ENCODE measurements at places on chromosomes 3 and 15.

GRCh38 chr3:28989646-28990089 lies 291.2 kb upstream of the RBMS3 start:
- no peak for DNase-seq

GRCh38 chr15:78063217-78063616 lies 14.3 kb downstream of the TBC1D2B start:
- DNase-seq = no peak

- DNase-seq = no peak
Observed at GRCh38 chr3:155805204-155805801, 775 bp downstream of the C3orf33 start.

- DNase-seq = no peak
Observed at GRCh38 chr3:9301798-9302197, 52.4 kb upstream of the SRGAP3 start.

DNA sequence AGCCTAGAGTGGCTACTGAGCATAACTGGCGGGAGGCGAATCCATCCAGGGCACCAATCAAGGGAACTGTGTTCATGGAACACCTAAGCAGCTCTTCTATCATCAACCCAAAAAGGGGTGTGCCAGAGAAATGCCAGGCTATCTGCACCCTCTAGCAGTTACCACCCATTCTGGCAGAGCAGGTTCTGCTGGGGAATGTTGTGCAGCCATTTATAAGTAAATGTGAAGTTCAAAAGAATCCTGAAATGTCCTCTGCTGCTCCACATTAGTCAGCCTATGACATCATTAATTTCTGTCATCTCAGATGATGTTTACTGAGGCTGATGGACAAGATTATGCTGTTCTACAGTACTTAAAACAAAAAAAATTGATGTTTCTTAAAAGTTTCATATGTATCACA lies 7.7 kb downstream of the SKIC8 start:
- no peak for DNase-seq

- peak; percentile 23 for DNase-seq
Observed at GRCh38 chr15:62391641-62392262, 226.7 kb upstream of the C2CD4B start.

DNA sequence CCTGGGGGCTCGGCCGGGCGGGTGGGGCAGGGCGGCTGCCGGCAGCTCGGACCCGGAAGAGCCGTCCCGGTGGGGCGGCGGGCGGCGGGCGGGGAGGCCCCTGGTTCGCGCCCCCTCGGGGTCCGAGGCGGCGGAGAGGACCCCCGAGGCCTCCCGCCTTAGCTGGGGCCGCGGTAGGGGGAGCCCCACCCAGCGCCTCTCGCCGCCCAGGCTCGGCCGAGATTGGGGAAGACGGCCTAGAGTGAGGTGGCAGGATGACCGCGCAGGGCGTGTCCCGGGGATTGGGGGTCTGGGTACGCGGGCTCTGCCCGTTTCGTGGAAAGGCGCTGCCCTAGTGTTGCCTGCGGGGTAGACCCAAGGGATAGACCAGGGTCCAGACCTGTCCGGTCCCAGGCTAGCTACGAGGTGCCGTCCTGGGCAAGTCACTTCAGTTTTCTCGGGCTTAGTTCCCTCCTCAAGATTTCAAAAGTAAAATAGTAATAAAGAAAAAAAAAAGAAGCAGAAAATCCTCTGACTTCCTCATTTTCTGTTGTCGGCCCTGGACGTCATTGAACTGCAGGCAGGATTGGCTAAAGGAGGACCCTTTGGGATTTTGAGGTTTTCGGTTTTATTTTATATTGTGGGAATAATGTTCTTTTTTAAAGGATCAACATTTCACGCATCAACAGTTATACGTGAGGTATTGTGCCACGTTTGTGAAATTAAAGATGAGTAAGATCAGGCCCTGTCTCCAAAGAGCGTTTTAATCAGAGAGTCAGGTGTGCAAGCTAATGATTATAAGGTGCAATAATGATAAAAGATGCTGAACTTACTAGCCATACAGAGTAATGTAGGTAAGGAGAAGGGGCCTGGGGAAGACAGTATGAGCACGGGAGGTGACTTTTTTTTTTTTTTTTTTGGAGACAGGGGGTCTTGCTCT lies 679 bp downstream of the IQGAP1 start:
- DNase-seq = peak; percentile 49

DNA sequence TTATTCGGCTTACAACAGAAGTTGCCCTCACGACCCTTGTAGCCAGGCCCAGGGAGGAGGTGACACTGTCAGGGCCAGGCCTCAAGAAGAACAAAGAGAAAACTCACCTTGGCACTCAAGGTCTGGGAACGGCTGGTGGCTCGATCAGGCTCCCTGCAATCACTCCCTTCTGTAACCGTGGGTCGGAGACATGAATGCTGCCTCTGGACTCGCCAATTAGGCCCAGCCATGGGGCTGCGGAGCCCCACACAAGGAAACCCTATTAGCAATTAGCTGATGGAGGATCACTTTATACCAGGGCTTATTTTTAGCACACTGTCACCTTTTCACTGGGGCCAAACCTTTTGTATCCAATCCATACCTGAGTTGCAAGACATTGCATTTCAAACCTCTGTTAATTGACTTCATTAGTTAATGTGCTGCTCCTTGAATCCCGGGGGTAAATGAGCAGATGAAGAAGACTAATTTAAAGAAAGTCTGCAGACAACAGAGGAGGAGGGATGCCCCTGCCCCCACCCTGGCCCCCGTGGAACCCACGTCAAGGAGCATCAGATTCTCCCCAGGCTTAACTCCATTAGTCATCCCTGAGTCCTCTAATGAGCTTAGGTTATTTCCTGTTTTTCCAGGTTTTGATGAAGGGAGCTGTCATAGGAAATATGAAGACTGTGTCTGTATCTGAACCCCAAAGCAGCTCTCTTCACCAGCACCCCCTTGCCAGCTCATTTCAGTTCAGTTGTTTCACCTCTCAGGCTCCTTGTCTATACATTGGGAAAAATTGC lies 255.3 kb downstream of the RORA start:
- no peak for DNase-seq

- DNase-seq = no peak
Observed at GRCh38 chr3:108389372-108389771, 93.0 kb downstream of the HHLA2 start.

GRCh38 chr3:17755836-17756235 lies 13.4 kb upstream of the TBC1D5 start:
- DNase-seq = no peak

DNA sequence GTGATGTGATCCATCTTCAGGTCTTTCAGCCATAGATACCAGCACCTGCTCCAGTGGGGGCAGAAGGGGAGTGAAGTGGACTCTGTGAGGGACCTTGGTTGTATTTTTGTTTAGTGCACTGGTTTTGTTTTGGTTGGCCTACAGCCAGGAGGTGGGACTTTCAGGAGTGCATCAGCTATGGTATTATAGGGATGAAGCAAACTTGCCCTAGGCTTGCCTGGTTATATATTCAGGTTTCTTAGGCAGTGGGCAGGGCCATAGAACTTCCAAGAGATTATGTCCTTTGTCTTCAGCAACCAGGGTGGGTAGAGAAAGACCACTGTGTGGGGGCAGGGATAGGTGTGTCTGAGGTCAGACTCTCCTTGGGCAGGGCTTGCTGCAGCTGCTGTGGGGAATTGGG lies 337.3 kb upstream of the SGO1 start:
- DNase-seq = no peak

GRCh38 chr3:71299160-71299559 lies 284.4 kb downstream of the FOXP1 start:
- no peak for DNase-seq

DNA sequence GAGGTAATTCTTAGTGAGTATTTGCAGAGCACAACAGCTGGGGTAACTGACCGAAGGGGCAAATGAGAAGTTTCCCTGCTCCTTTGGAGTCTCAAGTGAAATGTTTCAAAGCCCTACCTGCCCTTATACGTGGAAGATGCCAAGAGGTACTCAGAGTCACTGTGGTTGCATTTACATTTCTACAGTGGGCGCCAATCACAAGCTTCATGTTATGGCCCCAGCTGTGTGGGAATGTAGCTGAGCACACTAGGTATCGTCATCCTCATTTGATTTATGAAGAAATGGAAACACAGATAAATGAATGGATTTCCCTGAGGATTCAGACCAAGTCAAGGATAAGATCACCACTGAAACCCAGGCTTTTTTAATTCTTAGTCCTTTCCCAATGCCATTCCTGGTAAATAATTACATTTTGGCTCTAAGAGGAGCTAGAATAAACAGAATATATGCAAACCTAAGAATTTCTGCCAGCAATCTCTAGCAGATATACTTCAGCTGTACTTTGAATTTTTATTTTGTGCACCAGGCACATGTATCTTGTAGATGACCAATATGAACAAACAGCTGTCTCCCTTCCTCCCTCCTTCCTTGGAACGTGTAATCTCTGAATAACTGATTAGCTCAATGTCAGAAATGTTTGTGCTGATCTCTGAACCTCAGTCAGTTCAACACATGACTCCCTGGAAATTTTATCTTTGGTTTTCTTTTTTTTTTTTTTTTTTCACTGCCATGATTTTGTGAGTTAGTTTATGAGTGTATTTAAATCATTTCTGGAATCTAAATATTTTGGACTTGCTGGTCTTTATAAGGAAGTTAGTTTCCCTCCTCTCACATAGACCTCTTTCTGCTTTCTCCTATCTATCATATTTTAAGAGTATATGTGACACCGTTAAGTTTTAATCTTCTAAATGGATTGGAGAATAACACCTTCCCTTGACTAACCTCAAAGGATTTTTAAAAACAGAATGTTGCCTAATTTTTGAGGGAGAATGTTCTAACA lies 69.2 kb downstream of the MAP2K5 start:
- DNase-seq = no peak

- no peak for DNase-seq
Observed at GRCh38 chr3:10468613-10469354, 36.6 kb downstream of the ATP2B2 start.

DNA sequence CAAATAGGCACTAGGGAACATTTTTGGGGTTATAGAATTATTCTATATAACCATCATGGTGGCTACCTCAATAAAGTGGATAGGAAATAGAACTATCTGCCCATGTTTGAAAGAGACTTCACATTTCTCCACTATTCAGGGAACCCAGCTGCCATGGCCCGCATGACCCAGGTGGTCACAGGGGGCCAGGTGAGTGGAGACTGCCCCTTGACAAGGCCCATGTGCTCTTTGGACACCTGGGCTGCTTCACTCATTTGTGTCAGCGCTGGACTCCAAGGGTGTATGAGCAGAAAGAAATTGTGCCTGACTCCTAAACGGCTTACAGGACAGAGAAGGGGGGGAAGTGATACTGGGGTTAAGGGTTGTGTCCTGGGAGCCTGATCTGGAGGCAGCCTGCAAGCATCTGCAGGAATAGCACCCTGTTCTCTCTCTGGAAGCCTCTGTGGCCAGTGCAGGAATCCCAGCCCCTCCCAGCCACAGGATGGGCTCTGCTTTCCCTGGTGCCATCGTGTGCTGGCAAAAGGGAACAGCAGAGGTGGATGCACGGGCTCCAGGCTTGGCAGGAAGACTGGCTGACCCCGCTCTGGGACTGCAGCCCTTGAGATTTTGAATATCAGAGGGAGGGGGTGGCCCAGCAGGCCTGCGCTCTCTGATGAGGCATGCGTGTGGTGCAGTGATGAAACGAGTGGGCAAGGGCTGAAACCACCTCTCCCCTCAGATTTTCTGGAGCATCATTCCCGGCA lies 9.1 kb upstream of the C3orf22 start:
- DNase-seq = peak; percentile 45

- no peak for DNase-seq
Observed at GRCh38 chr3:105323274-105323599, 43.5 kb upstream of the ALCAM start.

- no peak for DNase-seq
Observed at GRCh38 chr15:99165956-99166689, 61.2 kb downstream of the SYNM start.

DNA sequence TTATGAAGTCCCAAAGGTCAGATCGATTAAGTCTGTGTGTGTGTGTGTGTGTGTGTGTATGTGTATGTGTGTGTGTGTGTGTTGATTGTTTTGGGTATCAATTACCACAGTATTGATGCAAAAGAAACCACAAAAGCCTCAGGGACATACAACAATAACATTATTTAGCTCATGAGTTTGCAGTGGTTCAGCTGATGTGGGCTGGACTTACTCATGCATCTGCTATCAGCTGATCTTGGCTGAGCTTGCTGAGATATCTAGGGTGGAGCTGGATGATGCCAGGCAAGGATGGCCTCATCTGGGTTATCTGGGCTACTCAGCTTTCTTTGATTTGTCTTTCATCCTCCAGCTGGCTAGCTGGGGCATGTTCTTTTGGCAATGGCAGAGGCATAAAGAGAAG lies 82.4 kb upstream of the PRR23C start:
- DNase-seq = peak; percentile 72

DNA sequence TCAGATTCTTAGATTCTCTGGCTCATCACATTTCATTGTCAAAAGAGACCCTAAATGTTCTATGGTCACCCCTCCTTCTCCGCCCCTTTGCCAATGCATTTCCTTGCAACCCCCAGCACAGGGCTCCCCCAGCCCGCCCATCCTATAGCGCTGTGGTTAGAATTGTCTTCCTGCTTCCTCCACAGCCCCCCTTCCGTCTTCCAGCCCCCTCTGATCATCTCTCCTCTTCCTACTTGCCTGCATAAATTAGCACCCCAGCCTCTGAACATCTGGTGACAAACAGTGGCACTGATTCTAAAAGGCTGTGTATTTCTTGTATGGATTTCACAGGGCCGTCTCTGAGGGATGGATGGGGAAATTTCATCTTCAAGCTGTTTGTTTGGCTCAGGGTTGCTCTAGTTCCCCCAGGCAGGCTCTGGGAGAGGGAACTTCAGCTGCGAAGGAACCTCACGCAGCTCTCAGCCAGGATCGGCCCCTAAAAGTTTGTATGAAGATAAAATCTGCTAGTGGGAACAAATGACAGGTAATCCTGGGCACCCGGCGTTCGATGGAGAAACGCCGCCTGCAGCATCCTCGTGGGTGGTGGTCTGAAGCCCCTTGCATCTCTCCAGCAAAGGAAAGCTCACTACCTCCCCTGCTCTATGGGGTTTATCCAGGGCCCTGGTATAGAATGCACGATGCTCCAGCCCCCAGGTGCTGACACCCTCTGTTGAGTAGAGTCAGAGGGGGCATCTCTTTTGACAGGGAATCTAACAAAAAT lies 83.0 kb downstream of the WNT7A start:
- DNase-seq = no peak

GRCh38 chr15:93881310-93881709 lies 350.1 kb upstream of the MCTP2 start:
- DNase-seq = no peak

- DNase-seq = no peak
Observed at GRCh38 chr15:41843571-41843970, 4.9 kb downstream of the PLA2G4B start.

DNA sequence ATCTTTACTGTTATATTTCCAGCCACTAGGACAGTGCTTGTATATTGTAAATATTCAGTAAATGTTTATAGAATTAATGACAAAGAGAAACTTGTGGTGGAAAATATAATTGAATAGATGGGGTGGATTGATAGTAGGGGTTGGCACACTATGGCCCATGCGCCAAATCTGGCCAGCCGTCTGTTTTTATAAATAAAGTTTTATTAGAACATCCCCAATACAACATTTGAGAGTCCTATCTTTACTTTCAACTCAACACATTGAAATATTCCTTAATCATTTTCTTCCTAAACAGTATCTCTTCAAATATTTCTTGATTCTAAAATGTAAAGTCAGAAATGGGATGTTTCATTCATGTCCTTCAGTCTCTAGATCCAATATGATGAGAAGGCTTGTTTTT lies 45.1 kb downstream of the VPS8 start:
- no peak for DNase-seq

GRCh38 chr3:113594066-113594465 lies 61.7 kb downstream of the SIDT1 start:
- DNase-seq = no peak

Data from SW480 (cell line).